ENCODE measurements at places on chromosomes 16 and 17. TPM values are rescaled to one million over a fixed set of nuclear protein-coding genes. Genes with fewer than 3 reads are reported as not detected.

GRCh38 chr17:62708587-62708986 lies 81.1 kb downstream of the MRC2 start:
- H3K4me1 ChIP-seq, result peaks cover 22% of the 10 kb centered on the region
- no peaks in the 10 kb centered on the region for H3K36me3 ChIP-seq
- H3K4me3 ChIP-seq, result no peak overlapping the region
- no peak for DNase-seq

GRCh38 chr17:3894911-3895343 lies 2.1 kb upstream of the CAMKK1 start:
- DNase-seq, result no peak
- no peak overlapping the region for H3K4me3 ChIP-seq
- H3K27ac ChIP-seq, result no peak overlapping the region
- H3K4me1 ChIP-seq, result peaks cover 24% of the 10 kb centered on the region

DNA sequence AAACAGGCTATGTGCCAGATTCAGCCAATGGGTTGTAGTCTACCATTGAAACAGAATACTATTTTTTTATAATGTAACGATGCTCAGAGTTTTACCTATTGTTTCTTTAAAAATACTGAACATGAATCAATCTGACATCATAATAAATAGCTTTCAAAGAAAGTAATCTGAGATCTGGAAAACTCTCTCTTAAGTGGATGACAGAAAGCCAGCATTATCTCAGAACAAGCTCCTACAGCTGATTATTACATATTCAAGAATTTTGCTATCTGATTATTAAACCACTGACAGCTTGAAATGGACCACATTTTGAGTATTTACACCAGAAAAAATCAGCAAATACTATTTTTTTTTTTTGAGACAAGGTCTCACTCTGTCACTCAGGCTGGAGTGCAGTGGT lies 484.2 kb upstream of the SOX9 start:
- no peak overlapping the region for H3K27ac ChIP-seq
- no peaks in the 10 kb centered on the region for H3K27me3 ChIP-seq
- H3K4me3 ChIP-seq, result no peak overlapping the region
- no peak for DNase-seq
- no peaks in the 10 kb centered on the region for H3K36me3 ChIP-seq

DNA sequence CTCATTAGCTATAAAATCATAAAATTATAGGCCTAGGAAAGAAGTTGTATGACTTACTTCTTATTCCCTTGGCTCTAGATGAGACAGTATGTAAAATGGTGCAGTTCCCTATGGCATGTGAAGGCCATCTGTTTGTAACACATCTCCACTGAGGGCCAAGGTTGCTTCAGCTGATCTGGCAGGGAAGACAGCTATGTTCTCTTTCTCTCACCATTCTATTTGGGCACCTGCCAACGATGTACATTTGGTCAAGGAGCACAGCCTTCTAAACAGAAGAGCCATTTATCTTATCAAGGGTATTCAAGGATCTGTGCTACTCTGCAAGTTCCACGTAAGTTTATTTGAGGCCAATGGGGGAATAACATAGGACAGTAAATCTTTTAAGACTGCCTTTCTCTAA lies 129.8 kb upstream of the TOM1L1 start:
- DNase-seq, result no peak
- H3K27me3 ChIP-seq, result no peaks in the 10 kb centered on the region
- H3K4me3 ChIP-seq, result no peak overlapping the region
- no peaks in the 10 kb centered on the region for H3K4me1 ChIP-seq

Gene CCDC78
- 18.2 TPM for total RNA-seq

DNA sequence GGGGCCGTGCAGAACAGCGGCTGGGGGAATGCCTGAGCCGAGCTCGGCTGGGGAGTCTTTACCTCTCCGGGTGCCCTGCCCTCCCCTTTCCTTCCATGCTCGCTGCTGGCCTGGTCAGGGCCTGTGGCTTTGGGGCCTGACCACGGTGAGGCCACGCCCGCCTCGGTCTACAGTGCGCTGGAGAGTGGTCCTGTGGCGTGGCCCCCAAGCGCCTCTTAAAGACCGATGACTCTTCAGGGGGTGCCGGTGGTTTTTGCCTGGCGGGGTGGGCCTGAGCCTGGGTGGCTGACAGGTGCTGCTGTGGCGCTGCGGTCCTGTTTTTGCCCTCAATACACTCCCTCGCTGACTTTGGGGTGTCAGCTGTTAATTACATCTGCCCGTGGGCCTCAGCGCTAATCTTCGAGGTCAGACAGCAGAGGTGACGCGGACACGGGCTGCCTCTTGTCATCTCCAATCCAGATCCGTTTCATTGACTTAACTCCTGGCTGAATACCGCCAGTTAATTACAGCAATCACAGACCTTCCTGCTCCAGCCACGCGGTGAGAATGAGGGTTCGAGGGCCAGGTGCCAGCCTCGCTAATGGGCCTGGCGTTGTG lies 29.7 kb downstream of the GSE1 start:
- no peaks in the 10 kb centered on the region for H3K36me3 ChIP-seq
- no peaks in the 10 kb centered on the region for H3K27me3 ChIP-seq
- H3K4me1 ChIP-seq, result peaks cover 33% of the 10 kb centered on the region
- DNase-seq, result no peak

DNA sequence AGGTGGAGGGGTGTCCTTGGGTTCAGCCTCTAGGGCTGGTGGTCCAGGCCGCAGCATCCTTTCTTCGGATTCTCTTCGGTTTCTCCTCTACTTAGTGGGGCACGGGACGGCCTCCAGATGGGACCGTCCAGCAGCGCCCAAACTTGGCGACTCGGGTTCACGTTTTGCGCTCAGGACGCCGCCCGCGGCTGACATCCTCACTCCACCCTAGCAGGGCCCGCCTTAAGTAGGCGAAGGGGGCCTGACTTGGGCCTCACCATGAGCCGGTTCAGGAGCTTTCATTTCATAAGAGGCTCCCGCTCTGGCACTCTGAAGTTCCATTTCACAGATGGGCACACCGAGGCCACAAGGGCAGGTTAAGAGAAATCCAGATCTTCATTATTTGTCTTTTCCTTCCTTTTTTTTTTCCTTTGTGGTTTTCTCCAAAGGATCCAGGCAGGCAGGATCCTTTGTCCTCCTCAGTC lies 141.2 kb downstream of the SEC14L1 start:
- DNase-seq, result no peak
- H3K27ac ChIP-seq, result peak overlapping the region; percentile 100
- peaks cover 51% of the 10 kb centered on the region for H3K4me1 ChIP-seq
- H3K27me3 ChIP-seq, result no peaks in the 10 kb centered on the region
- peak overlapping the region; percentile 98 for H3K4me3 ChIP-seq

Gene NF1
- total RNA-seq, result 82.5 TPM

- H3K27me3 ChIP-seq, result no peaks in the 10 kb centered on the region
- no peak for DNase-seq
- no peaks in the 10 kb centered on the region for H3K36me3 ChIP-seq
- H3K4me1 ChIP-seq, result no peaks in the 10 kb centered on the region
Measured at GRCh38 chr17:16473044-16474011, 18.7 kb downstream of the LRRC75A start.

DNA sequence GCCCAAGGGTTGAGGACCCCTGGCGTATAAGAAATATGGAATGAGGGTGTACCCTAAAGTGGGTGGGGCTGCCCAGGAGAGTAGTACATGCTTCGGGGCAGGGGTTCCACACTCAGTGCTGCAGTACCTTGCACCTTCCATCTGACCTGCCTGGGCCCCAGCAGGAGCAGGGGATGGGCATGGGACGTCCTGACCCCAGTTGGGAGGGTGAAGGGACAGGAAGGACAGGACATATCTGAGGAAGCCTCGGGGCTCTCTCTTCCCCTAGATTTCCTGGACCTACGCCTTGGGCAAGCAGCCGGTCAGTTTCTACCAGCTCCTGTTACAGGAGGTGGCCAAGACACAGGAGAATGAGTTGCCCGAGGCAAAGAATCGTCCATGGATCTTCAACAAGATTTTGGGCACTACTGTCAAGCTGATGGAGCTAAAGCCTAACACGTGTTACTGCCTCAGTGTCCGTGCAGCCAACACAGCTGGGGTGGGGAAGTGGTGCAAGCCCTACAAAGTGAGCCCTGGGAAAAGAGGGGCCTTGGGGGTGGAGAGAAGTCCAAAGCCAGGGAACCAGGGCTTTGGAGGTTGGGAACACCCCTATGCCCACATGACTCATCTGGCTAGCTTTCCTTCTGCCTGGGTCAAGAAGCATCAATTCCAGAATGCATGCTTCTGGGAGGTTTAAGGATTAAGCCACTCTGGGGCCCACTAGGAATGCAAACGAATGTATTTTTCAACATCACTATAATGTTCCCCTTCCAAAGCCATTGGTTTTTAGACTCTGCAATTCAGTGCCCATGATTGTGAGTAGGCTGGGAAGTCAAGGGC lies 7.9 kb downstream of the FNDC8 start:
- H3K27me3 ChIP-seq, result no peaks in the 10 kb centered on the region
- H3K4me3 ChIP-seq, result no peak overlapping the region
- no peaks in the 10 kb centered on the region for H3K4me1 ChIP-seq
- H3K36me3 ChIP-seq, result peaks cover 8% of the 10 kb centered on the region
- H3K27ac ChIP-seq, result no peak overlapping the region

GRCh38 chr16:22888791-22889190 lies 74.8 kb downstream of the HS3ST2 start:
- H3K27me3 ChIP-seq, result peaks cover 26% of the 10 kb centered on the region
- H3K4me3 ChIP-seq, result no peak overlapping the region
- no peak for DNase-seq
- H3K4me1 ChIP-seq, result no peaks in the 10 kb centered on the region
- H3K36me3 ChIP-seq, result no peaks in the 10 kb centered on the region

Gene KCNH4
- 1.5 TPM for total RNA-seq

Gene CA7
- not detected for total RNA-seq

Gene CBLN1
- not detected for total RNA-seq

DNA sequence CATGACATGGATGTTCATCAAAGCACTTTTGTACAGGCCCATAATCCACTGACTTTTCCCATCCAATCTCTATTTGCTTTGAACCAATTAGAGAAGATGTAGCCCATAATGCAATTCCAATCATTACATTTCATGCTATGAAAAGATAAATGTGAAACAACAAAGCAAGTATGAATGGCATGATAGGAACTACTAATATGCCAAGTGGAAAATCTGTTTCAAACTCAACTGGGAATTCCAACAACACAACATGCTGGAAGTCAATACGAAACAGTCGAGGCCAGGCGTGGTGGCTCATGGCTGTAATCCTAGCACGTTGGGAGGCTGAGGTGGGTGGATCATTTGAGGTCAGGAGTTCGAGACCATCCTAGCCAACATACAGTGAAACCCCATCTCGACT lies 39.6 kb upstream of the TMEM97 start:
- no peaks in the 10 kb centered on the region for H3K27me3 ChIP-seq
- no peaks in the 10 kb centered on the region for H3K36me3 ChIP-seq
- no peak overlapping the region for H3K4me3 ChIP-seq
- no peaks in the 10 kb centered on the region for H3K4me1 ChIP-seq
- no peak for DNase-seq

DNA sequence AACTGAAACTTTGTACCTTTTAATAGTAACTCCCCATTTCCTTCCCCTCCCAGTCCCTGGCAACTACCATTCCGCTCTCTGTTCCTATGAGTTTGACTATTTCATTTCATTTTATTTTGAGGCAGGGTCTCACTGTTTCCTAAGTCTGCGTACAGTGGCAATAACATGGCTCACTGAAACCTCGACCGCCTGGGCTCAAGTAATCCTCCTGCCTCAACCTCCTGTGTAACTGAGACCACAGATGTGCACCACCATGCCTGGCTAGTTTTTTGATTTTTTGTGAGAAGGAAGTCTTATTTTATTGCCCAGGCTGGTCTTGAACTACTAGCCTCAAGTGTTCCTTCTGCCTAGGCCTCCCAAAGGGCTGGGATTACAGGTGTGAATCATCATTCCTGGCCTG lies 808.1 kb downstream of the CDH11 start:
- H3K36me3 ChIP-seq, result no peaks in the 10 kb centered on the region
- H3K27me3 ChIP-seq, result no peaks in the 10 kb centered on the region
- no peak overlapping the region for H3K4me3 ChIP-seq
- no peak overlapping the region for H3K27ac ChIP-seq
- no peak for DNase-seq
- H3K4me1 ChIP-seq, result no peaks in the 10 kb centered on the region

DNA sequence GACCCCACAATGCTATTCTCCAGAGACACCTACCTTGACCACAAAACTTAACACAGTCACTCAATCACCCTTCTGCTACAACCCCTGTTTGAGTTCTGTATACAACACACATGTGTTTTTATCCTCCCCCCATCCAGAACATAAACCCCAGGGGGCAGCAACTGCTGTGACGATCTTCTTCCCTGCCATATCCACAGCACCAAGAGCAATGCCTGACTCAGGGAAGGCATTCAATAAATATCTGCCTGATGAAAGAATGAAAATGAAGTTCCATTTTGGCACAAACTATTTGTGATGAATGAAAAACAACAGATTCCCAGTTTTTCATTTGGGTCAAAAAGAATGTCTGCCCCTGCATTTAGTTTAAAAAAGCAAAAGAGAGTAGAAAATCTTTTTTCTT lies 27.0 kb downstream of the ASIC2 start:
- H3K27ac ChIP-seq, result peak overlapping the region; percentile 25
- DNase-seq, result no peak
- H3K4me1 ChIP-seq, result peaks cover 8% of the 10 kb centered on the region
- H3K27me3 ChIP-seq, result no peaks in the 10 kb centered on the region

DNA sequence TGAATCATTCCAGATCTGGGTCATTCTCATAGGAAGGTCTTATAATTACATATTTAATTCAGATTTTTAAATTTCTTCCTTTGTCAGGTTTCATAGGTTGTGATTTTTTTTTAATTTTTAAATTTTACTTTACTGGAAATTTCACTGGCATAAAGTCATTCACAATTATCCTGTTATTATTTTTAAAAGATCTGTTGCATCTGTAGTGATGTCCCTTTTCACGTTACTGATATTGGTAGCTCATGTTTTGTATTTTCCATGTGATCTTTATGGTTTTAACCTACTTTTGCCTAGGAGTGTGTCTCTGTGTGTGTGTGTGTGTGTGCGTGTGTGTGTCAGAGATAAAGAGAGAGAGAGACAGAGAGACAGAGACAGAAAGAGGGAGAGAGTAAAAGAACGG lies 216.6 kb upstream of the KCNJ16 start:
- H3K27ac ChIP-seq, result peak overlapping the region; percentile 11
- H3K4me1 ChIP-seq, result 0 out of 2 replicates have a peak, but pooled peaks cover 7% of the 10 kb centered on the region
- H3K4me3 ChIP-seq, result no peak overlapping the region
- no peaks in the 10 kb centered on the region for H3K27me3 ChIP-seq
- DNase-seq, result no peak

Gene MT4
- total RNA-seq, result not detected

GRCh38 chr17:57875290-57876022 lies 25.6 kb upstream of the MRPS23 start:
- H3K4me1 ChIP-seq, result peaks cover 73% of the 10 kb centered on the region
- H3K36me3 ChIP-seq, result no peaks in the 10 kb centered on the region
- peak overlapping the region; percentile 95 for H3K27ac ChIP-seq
- DNase-seq, result peak; percentile 47
- no peaks in the 10 kb centered on the region for H3K27me3 ChIP-seq
- H3K4me3 ChIP-seq, result no peak overlapping the region
